Vagina (tissue), 2 donors: ENCODE measurements at places on chromosomes 13 and 19.

DNA sequence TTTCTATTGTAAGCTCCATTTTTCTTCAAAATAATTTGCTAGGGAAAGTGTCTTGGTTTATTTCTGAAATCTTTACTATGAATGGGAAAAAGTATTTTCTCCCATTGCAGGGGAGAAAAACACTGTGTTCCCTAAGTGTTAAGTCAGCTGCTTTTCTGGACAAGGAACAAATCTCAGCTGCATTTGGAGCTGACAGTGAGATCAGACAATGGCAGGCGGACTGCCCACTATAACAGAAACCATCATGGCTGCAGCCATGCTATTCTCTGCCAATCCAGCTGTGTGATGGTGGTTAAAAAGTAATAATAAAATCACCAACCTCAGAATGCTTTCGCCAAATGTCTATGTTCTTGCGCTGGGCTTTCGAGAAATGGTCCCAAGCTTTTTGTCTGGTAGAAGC lies 302.7 kb downstream of the DNAJC15 start:
- no peak for DNase-seq

DNA sequence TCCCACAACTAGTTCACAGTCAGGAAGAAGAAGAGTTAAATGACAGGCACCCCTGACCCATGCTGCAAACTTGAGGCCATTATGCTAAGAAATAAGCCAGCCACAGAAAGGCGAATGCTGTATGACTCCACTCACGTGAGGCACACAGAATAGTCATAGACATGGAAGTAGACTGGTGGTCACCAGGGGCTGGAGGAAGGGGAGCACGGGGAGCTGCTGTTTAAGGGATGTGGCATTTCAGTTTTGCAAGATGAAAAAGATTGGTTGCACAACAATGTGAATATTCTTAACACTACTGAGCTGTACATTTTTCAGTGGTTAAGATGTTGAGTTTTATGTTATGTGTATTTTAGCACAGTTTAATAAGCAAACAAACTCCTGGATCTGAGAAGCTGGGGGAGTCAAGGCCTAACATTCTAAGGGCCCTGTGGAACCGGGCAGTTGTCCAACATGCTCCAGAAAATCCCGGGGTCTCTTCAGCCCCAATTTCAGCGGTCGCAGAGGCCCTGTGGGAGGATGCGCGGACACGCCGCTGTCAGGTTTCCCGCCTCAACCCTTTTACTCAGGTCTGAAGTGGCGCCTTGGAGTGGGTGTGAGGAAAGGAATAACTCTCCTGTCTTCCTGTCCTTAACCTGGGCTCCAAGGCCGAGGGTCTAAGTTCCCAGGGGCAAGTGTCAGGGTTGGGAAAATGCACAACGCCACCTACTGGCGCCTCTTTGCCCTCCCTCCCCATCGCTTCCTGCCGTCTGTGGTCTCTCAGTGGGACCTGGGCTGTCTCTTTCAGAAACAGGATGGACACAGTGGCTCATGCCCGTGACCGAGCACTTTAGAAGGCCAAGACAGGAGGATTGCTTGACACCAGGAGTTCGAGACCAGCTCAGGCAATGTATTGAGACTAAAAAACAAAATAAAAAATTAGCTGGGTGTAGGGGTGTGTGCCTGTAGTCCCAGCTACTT lies 4.4 kb upstream of the TMEM272 start:
- peak; percentile 56 for DNase-seq

GRCh38 chr19:33535226-33535625 lies 13.6 kb upstream of the PEPD start:
- no peak for DNase-seq

DNA sequence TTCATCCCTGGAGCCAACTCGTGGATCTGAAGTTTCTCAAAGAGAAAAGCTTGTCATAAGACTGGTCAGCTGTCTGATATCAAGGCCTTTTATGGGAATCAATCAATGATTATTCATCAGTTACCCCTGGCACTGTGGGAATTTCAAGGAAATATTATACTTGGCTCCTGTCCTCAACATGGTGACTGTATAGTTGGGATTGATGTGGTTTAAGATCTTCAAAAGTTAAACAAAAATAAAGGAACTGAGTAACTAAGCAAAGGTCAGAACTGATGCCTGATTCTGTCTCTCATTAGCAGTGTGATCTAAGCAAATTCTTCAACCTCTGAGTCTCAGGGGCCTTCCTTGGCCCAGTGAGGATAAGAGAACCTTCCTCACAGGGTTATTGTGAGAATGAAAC lies 22.2 kb upstream of the SERPINE3 start:
- DNase-seq = no peak

DNA sequence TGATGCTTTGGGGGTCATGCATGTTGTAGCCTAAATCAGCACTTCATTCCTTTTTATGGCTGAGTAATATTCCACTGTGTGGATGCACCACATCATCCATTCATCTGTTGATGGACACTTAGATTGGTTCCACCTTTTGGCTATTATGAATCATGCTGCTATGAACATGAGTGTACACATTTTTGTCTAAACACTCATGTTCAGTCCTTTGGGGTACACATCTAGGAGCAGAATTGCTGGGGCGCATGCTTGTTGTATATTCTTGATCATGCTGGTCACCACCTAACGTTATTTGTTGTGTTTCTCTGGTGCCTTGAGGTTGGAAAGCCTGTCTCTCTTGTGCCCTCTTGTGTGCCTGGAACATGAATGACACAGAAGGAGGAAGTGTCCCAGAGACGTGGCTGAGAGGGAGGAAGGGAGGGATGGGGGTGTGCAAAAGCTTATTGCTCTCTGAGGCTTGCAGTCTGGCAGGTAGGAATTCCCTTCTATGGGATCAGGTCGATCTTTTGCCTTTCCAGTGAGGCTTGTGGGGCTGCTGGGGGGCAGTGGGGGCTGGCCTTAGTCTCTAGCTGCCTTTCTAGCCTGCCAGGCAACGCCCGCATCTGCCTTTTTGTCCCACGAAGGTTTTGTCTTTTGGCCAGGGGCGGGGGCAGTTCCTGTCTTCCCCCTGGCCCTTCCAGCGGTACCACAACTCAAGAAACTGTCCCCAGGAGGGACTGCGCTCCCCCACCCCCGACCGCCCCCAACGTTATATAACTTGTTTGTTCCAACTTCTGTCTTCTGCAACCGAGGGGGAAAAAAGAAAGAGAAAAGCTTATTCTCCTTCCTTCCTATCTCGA lies 7.6 kb downstream of the KLHL26 start:
- no peak for DNase-seq

DNA sequence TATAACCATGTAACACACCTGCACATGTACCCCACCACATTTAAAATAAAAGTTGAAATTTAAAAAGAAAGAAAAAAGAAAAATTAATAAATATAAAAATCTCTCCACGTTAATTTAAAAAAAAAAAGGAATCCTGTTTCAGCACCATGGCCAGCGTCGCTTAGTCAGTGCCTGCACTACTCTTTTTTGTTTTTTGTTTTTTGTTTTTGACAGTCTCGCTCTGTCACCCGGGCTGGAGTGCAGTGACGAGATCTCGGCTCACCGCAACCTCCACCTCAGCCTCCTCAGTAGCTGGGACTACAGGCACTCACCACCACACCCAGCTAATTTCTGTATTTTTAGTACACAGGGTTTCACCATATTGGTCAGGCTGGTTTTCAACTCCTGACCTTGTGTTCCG lies 835.9 kb downstream of the UQCRFS1 start:
- DNase-seq = no peak

- DNase-seq = no peak
These were observed 361.5 kb upstream of the HTR2A start for GRCh38 chr13:47258384-47258783.

- DNase-seq = no peak
These were observed 55.4 kb upstream of the UBL3 start for GRCh38 chr13:29905845-29906244.

GRCh38 chr13:28485996-28486543 lies 8.9 kb downstream of the FLT1 start:
- no peak for DNase-seq
